ENCODE measurements at places on chromosomes 2 and 18. TPM values are rescaled to one million over a fixed set of nuclear protein-coding genes. Genes with fewer than 3 reads are reported as not detected.

The PSMA8 gene
- not detected for total RNA-seq

The CLHC1 gene
- 0.28 TPM for total RNA-seq

The FIGLA gene
- not detected for total RNA-seq

The CEBPZOS gene
- total RNA-seq, result 25.5 TPM

The ANXA4 gene
- total RNA-seq, result 67.8 TPM

The ATOH8 gene
- 207 TPM for total RNA-seq

The PCARE gene
- total RNA-seq, result not detected

The TEX44 gene
- not detected for total RNA-seq

GRCh38 chr2:200307724-200308545 is 1.4 kb downstream of the SPATS2L start:
- no peaks in the 10 kb centered on the region for H3K27me3 ChIP-seq
- H3K27ac ChIP-seq, result peak overlapping the region; percentile 94
- H3K36me3 ChIP-seq, result no peaks in the 10 kb centered on the region
- H3K4me3 ChIP-seq, result peak overlapping the region; percentile 94
- no peak for DNase-seq

- no peak for DNase-seq
- no peak overlapping the region for H3K27ac ChIP-seq
- H3K4me3 ChIP-seq, result no peak overlapping the region
These were observed 8.3 kb upstream of the RNF103 start for GRCh38 chr2:86631846-86632485.

- no peak overlapping the region for H3K27ac ChIP-seq
- H3K4me1 ChIP-seq, result no peaks in the 10 kb centered on the region
- no peak overlapping the region for H3K4me3 ChIP-seq
- no peaks in the 10 kb centered on the region for H3K27me3 ChIP-seq
- H3K36me3 ChIP-seq, result no peaks in the 10 kb centered on the region
These were observed 896.2 kb downstream of the CCDC85A start for GRCh38 chr2:57080035-57080434.

DNA sequence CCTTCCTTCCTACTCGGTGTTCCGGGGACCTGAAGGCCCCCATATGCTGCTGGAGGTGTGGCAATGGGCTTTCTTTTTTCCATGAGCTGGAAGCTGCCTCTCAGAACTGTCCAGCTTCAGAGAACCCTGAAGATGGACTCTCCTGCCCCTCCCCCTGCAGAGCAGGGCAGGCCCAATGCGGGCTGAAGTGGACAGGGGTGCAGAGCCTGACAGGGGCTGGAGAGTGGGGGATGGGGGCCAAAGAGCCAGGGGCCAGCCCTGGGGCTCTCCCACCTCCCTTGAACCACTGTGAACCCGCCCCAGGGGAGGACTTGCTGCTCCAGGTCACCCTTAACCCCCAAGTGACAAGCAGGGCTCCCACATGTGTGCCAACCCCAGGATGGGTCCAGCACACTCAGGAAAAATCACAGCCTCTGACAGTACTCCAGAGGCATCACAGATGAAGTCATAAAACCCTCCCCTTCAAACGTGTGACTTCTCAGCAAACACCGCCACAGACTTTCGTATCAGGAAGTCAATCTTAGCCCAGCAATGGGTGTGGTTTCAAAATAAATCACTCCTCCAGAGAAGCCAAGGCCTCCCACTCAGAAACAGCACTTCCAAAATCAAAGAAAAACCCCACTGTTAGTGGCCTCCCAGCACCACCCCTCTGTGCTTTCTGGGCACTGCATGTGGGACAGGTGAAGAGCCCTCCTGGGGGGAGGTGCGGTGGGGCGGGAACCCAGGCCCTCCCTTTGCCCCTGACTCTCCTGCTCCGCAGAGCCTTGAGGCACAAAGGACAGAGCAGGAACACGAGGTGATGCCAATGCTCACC is 135.8 kb downstream of the HDAC4 start:
- H3K27ac ChIP-seq, result peak overlapping the region; percentile 86
- H3K4me1 ChIP-seq, result peaks cover 54% of the 10 kb centered on the region

GRCh38 chr18:12028040-12028628 is 46.8 kb downstream of the IMPA2 start:
- H3K27me3 ChIP-seq, result no peaks in the 10 kb centered on the region
- H3K4me1 ChIP-seq, result no peaks in the 10 kb centered on the region
- no peak for DNase-seq
- H3K36me3 ChIP-seq, result peaks cover 13% of the 10 kb centered on the region
- no peak overlapping the region for H3K27ac ChIP-seq

DNA sequence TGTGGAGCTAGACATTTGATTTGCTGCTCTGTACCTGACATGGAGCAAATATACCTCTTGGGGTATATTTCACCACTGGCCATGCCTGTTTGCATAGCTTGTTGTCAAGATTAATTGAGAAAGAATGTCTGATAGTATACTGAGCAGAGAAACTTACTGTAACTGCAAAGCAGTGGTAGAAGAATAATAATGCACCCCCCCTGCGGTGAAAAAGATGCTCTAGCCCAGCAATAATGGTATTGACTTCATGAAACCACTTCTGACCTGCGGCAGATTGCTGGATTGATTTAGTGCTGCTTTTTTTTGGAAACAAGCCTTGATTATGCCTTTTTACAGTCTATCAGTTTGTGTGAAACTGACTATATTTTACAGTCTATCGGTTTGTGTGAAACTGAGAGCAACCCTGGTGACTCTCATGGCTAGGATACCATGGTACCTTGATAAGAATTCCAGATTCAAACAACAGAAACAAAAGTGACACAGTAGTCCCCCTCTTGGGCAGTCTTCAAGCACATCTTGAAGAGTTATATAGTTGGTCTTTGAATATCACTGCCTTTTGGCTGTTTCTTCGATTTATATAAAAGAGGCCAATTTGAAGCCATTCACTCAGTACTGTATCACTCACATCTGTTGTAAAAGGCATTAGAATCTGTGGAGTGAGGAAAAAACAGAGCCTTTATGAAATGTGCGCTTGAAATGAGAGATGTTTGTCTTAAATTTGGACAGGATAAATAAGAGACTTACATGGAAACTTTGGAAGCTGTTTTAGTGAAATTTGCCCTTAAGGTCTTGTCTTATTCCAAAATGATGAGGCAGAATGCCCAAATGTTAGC is 102.5 kb downstream of the FMNL2 start:
- H3K27ac ChIP-seq, result no peak overlapping the region
- no peaks in the 10 kb centered on the region for H3K36me3 ChIP-seq
- H3K4me1 ChIP-seq, result peaks cover 8% of the 10 kb centered on the region

DNA sequence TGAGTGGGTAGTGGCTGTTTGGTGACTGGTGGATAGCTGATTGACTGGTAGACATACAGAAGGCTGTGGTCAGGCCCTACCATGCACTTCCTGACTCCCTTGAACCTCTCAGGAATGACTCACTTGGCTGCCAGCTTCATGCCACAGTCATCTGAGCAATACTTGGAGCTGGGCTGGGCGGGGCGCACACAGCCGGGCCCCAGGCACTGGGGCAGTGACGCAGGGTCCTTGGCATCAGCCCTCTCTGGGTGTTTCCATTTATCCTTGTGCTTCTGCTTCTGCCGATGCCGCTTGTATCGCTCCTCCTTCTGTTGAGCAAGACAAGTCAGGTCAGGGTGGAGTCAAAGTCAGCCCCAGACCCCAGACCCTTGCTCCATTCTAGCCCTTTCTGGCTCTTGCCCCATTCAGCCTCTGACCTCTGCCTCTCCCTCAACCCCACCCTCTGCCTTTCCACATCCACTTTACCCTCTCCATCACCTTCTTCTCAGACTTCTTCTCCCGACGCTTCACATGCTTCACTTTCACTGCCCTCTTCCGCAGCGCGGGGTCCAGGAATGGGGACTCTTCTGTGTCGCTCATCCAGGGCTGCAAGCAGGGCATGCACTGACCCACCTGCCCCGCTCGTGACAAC is 3.0 kb upstream of the MBD1 start:
- H3K27ac ChIP-seq, result no peak overlapping the region
- no peak overlapping the region for H3K4me3 ChIP-seq
- H3K36me3 ChIP-seq, result peaks cover 16% of the 10 kb centered on the region
- peaks cover 26% of the 10 kb centered on the region for H3K4me1 ChIP-seq

- no peak for DNase-seq
- H3K4me3 ChIP-seq, result no peak overlapping the region
- no peaks in the 10 kb centered on the region for H3K27me3 ChIP-seq
- no peaks in the 10 kb centered on the region for H3K4me1 ChIP-seq
- no peaks in the 10 kb centered on the region for H3K36me3 ChIP-seq
- H3K27ac ChIP-seq, result no peak overlapping the region
These were observed 71.4 kb downstream of the KCNF1 start for GRCh38 chr2:10982931-10983701.

DNA sequence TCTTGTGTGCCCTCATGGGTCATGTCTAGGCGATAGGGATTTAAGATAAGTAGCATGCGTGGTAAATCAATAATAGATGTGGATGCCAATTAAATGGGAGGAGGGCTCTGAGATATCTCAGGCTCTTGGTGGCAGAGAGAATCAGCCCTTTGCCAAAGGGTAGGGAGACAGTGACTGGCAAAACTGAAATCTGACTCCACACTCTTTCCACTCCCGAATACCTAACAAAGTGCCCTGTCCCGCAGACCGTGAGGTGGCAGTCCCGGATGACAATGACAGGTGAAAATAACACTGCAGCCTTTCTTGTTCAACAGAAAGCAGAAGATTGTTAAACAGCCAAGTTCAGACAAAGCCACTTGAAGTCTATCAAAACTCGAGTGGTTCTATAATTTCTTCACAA is 47.0 kb downstream of the C2orf76 start:
- no peak for DNase-seq
- H3K36me3 ChIP-seq, result no peaks in the 10 kb centered on the region
- no peak overlapping the region for H3K4me3 ChIP-seq
- H3K27me3 ChIP-seq, result no peaks in the 10 kb centered on the region
- no peaks in the 10 kb centered on the region for H3K4me1 ChIP-seq

GRCh38 chr2:133596701-133597393 is 28.6 kb upstream of the NCKAP5 start:
- H3K4me1 ChIP-seq, result no peaks in the 10 kb centered on the region
- H3K36me3 ChIP-seq, result no peaks in the 10 kb centered on the region
- H3K27ac ChIP-seq, result no peak overlapping the region
- H3K4me3 ChIP-seq, result no peak overlapping the region
- no peak for DNase-seq

DNA sequence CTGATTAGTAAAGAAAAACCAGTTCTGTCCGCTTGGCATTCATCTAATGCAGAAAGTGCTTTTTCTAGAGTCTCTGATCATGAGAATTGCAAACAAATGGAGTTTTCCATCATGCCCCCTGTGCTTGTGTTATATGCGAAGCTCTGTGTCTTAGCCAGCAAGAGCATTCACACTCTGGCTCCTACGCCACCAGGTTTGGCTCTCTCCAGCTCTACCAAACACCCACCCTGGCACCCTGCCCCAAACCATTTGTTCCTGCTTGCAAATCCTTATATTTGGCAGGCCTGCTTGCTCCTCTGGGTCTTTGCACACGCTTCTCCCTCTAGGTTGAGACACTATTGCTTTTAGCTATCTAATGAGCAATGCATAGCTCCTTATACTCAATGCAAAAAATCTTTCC is 204.1 kb upstream of the CYRIA start:
- no peak overlapping the region for H3K27ac ChIP-seq
- no peaks in the 10 kb centered on the region for H3K4me1 ChIP-seq
- no peak for DNase-seq

GRCh38 chr2:155633887-155634570 is 698.5 kb downstream of the NR4A2 start:
- no peak overlapping the region for H3K27ac ChIP-seq
- H3K4me3 ChIP-seq, result no peak overlapping the region
- no peaks in the 10 kb centered on the region for H3K36me3 ChIP-seq
- no peak for DNase-seq
- H3K4me1 ChIP-seq, result no peaks in the 10 kb centered on the region

DNA sequence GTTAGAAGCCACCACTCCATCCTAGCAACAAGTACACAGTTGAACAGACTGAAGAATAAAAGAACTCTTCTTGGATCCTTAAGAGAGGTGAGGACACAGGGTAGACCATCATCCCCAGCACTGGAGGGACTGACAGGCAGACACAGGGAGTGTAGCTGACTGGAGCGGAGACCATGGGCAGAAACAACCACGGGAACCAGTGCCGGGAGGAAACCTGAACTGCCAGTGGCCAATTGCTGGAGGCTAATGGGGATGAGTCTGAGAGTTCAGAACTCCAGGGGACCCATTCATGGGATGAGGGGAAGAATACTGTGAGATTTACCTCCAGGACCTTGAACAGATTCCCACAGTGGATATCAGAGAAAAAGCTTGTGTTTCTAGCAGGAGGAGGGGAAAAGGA is 76.8 kb downstream of the HS6ST1 start:
- H3K4me1 ChIP-seq, result no peaks in the 10 kb centered on the region
- H3K4me3 ChIP-seq, result no peak overlapping the region
- no peaks in the 10 kb centered on the region for H3K27me3 ChIP-seq
- no peaks in the 10 kb centered on the region for H3K36me3 ChIP-seq
- no peak overlapping the region for H3K27ac ChIP-seq
- DNase-seq, result no peak

DNA sequence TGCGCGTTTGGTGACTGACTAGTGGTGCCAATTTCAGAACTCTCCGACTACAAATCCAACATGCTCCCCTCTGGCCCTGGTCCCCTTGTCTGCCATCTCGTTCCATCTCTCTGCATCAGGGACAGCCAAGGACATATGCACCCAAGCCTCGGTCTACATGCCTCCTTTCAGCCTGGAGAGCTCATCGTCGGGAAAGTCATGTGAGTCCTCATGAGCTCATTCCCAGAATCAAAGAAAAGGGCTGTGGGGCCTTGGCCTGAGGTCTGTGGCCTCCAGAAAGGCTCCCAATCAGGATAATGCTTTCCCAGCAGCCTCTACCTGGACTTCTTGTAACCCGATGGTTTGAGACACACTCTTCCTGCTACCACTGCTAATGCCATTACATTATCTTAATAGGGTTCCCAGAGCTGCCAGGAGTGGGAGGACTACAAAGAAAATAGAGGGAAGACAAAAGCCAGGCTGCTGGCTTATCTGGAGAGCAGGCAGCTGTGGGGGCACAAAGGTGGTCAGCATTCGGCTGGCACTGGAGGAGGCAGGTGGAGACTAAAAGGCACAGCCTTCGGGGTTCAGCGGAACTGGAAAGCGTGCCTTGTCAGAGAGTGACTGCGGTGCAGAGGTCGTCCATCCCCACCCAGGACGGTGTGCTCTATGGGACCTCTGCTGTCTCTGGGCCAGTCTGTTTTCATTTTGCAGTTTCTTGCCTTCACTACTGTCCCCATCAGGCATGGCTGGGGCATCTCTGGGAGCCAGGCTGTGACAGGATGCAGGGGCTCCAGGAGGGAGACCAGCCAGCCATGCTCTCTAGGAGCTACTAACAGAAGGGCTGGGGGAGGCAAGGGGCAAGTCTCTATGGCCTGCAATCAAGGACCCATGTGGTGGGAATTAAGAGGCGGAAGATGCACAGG is 104.4 kb upstream of the SMAD2 start:
- H3K4me3 ChIP-seq, result no peak overlapping the region
- H3K27me3 ChIP-seq, result no peaks in the 10 kb centered on the region
- H3K27ac ChIP-seq, result no peak overlapping the region
- no peak for DNase-seq
- peaks cover 18% of the 10 kb centered on the region for H3K4me1 ChIP-seq

DNA sequence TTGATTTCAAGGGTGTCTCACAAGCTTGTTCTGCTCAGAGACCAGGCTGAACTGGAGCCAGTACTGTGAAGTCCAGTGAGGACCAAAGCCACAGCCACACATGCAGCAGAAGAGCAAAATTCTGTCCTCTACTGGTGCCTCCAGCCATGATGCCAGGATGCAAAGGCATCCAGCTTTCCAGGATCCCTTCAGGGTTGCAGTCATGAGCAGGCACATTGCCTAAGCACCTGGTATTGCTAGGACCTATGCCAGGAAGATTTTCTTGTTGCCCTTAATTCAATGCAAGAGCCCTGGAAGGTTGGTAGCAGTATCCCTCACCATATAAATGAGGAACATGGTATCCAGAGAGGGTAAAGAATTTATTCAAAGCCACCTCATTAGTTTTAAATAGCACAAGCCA is 78.9 kb upstream of the CYRIA start:
- H3K4me1 ChIP-seq, result peaks cover 11% of the 10 kb centered on the region
- H3K36me3 ChIP-seq, result no peaks in the 10 kb centered on the region
- H3K27me3 ChIP-seq, result no peaks in the 10 kb centered on the region
- H3K27ac ChIP-seq, result no peak overlapping the region

Data from thoracic aorta (tissue), 2 donors.